Head of caudate nucleus (tissue), 42 donors: ENCODE measurements at places on chromosomes 2 and 18.

DNA sequence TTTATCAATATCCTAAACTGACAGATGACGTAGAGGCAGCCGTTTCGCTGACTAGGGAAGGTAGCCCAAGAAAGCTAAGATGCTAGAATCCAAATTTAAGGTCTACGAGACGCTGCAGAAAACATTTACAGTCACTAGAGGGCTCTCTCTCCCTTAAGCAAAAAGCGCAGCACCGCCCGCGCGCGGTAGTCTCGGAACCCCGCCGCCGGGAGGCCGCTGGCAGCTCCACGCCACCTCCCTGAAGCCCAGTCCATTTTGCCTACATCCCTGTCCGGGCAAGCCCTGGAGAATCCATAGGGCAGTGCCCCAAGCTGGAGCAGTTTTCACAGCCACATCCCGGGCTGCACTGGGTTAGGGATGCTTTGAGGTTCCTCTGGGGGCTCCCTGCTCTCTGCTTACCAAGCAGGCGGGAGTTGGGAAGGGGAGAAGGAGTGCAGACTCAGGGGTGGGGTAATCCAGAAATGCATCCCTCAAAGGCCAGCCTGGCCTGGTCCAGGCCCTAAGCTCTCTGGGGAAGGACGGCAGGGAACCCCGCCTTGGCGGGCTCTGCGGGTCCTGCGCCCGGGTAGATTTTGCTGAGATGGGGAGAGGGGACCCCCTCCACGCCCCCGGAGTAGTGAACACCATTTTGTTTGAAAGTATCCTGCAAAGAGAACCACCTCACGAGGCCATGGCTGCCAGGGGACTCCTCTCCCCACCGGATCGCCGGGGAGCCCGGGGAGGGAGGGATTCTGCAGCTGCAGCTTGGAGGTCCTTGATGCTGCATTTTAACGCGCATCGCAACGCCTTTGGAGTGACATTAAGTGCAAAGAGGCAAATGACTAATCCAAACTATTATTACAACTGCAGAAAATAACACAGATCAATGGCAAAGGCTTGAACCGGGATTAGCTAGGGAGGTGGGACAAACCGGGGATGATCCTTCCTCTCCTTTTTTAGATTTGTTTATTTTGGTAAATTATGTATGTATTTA lies 1.3 kb upstream of the DPYSL5 start:
- DNase-seq = peak; percentile 92

GRCh38 chr2:240060977-240061591 lies 7.8 kb upstream of the OR6B3 start:
- DNase-seq = peak; percentile 51

DNA sequence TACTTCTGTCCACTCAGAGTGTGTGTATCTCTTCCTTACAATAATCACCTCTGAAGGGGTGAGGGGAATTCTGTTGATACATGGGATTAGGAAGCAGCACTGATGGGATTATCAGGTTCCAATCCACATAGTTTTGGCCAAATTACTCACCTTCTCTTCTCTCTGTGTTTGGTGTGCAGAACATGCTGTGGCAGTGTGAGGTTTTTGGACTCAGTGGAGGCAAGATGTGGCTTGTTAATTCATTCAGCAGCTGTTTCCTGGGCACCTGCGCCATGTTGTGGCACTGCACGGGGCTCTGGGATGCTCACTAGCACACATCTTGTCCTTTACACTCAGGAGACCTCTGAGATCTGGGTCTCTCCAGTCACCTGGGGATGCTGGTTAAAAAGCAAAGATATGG lies 350.3 kb upstream of the HS6ST1 start:
- no peak for DNase-seq

DNA sequence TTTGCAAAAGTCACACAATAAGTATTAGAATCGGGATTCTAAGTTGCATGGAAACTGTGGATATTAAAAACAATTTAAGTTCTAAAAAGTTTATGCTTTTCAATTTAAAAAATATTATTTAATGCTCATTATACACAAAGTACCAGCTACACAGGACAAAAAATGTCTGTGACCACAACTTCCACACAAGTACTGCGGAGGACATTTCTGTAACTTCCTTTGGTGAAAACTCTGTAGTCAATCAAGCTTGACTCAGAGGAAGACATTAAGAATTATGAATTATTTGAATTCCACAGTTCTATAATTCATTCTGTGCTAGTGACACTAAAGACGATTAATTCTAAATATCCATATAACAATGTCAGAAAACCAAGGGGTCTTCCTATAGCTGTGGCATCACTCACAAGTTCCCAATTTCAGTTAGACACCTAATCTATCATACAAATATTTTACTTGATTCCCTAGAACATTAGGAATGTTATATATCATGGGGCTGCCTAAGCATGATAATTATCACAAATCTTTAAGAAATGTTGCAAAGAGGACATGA lies 120.5 kb downstream of the AFF3 start:
- DNase-seq = no peak

DNA sequence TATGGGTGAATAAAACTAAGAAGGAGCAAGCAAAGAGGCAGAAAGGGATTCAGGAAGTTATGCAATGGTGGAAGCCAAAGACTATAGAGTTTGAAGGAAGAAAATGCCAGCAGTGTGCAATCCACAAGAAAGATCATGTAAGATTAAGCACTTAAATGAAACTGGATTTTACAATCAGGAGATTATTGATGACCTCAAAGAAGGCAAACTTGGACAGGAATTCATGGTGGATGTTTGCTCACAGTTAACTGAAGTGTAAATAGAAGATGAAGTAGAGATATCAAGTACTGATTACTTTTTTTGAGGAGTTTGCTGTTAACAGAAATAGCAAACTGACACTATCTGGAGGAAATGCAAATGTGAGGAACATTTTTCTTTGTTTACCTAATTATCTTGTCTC lies 308.9 kb downstream of the RND3 start:
- DNase-seq = no peak

DNA sequence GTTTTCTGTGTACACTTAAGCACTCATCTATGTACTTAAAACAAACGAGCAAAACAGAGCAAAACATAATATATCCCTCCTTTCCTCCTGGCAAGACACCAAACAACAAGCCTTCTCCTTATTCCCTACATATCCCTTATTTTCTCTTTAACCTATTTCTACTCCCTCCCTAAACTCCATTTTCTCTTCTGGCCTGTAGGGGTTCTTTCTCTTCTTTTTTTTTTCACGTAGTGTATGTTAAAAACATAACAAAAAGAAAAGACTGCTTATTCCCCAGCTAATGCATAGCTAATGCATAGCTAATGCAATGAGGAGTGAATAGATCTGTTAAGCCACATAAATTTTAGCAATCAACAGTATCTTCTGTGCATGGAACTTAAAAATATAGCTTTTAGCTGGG lies 193.4 kb downstream of the TMEM247 start:
- no peak for DNase-seq

DNA sequence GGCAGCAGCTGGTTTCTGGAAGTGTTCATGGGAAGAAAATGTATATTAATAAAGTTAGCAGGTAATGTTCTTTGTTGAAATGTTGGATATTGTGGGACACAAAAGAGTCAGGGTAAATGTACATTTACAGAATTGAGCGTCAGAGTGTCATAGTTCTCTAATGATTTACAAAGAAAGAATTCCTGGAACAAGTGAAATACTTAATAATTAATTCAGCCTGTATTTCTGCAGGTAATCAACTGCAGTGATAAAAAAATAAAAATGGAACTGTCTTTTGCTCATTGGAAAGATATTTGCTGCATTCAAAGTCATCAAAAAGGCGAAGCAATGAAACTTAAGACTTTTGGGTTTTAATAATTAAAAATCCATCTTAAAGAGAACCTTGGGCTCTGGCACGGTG lies 27.4 kb upstream of the PTH2R start:
- DNase-seq = no peak

- no peak for DNase-seq
Measured at GRCh38 chr18:12838178-12838634, 45.8 kb downstream of the PTPN2 start.

- no peak for DNase-seq
Measured at GRCh38 chr2:186064507-186064906, 325.9 kb downstream of the FSIP2 start.

GRCh38 chr2:161546635-161547034 lies 77.6 kb upstream of the SLC4A10 start:
- no peak for DNase-seq

GRCh38 chr2:47728551-47728950 lies 54.4 kb upstream of the MSH6 start:
- DNase-seq = no peak

GRCh38 chr2:20520128-20520527 lies 73.3 kb downstream of the RHOB start:
- no peak for DNase-seq

DNA sequence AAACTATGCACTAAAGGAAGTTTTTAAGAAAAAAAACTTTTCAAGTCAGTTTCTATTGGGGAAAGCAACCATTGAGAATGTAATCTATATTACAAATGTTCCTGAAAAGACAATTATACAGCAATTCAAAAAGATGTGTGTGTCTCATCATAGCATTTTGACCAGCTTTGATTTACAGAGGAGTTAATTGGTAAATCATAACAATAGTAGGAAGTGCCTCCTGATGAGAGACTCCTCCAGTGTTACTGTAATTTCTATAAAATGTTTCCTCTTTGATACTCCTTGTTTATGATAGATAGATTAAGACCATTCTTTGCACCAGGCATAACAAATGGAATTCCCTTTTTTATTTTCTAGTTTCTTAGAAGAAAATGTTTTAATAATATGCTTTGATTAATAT lies 249.9 kb downstream of the CALCRL start:
- no peak for DNase-seq

- DNase-seq = no peak
Measured at GRCh38 chr2:202790676-202791075, 80.9 kb downstream of the ICA1L start.

DNA sequence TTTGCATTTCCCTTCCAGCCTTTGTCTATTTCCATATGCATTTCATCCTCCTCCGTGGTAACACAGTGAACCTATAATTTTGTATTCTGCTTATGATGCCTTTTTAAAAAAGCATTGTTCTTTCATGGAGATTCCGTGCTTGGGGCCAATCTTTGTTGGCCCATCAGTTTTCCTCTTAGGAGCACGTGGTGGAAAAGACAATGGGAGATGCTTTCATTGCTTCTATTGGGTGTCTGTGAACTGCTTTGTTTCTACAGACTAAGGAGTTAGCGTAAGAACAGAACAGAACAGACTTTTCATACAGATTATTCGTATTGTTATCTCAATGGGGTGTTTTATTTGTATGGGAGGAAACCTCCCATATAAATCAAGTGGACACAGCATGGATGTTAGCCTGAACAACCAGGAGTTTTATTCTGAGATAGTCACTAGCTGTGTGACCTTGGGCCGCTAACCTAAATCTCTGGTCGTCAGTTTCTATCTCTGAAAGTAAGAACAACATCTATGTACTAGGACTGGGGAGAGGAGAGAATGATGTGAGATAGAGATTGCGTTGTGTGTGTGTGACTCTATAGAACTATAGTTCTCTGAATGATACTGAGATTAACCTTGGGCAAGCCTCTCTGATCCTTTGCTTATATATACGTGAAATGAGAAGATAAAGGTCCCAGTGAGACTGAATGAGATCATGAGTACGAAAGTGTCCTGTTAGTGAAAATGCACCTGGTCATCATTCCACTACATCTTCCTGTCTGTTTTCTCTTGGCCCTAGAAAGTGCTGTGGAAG lies 22.9 kb upstream of the YWHAQ start:
- peak; percentile 70 for DNase-seq

GRCh38 chr2:129459200-129459876 lies 520.1 kb upstream of the RAB6C start:
- DNase-seq = no peak

- no peak for DNase-seq
Measured at GRCh38 chr18:67549946-67550345, 33.4 kb upstream of the DSEL start.

DNA sequence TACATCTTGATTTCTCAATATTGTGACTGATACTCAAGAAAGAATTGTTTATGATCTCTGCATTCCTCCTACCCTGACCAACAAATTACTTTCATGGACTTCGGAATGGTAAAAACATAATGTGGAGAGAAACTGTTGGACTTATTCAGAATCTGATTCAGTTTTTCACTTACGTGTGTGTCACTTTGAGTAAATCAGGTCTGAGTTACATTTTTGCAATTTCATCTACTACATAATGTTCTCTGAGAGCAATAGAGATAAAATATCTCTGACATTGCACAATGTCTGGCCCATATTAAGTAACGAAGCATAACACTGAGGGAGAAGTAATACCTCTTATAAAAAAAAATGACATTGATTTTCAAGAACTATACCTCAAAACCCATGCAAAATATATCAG lies 1337.9 kb upstream of the CHAC2 start:
- DNase-seq = no peak

GRCh38 chr18:30944773-30945417 lies 97.6 kb downstream of the DSC3 start:
- no peak for DNase-seq

- DNase-seq = no peak
Measured at GRCh38 chr2:226325526-226325925, 474.1 kb downstream of the IRS1 start.

GRCh38 chr18:41145516-41145915 lies 809.5 kb upstream of the PIK3C3 start:
- no peak for DNase-seq

- DNase-seq = no peak
Measured at GRCh38 chr2:183037074-183037552, 1.1 kb downstream of the NCKAP1 start.

DNA sequence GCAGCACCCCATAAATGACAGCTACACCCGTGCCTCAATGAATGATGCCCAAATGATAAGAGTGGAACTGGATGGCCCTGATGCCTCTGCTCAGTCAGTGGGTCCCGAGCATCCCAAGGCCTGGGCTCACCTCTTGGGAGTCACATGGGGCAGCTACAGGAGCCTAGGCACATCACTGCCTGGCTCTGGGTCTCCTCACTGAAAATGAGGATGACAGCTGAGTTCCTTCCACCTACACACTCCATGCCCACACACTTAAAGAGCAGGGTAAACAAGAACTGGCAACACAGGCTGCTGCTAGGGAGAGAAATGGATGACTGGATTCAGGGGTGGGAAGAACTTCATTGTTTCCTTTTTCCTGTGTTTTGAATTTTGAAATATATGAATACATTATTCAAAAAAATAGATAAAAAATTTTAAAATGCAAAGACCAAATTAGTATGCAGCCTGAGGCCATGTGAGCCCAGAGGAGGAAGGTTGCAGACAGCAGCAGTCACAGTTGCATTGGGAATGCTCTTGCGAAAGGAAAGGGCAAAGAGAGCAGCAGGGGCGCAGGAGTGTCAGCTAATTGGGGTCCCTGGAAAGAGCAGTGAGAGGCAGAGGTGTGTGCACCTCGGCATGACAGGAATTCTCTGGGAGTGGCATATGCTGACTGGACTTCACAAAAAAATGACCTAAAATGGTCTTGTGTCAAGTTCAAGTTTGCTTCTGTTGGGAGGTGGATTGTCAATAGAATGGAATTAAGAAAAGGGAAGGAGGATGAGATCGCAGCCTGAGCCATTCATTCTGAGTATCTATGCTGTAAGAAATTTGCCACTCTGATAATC lies 327.1 kb downstream of the CELF4 start:
- peak; percentile 43 for DNase-seq
